ENCODE measurements at places on chromosomes 7 and 10. TPM values are rescaled to one million over a fixed set of nuclear protein-coding genes. Genes with fewer than 3 reads are reported as not detected.

Gene NOD1
- total RNA-seq = 11.9 TPM

Gene SFTPA1
- total RNA-seq = not detected

Gene METTL27
- 4.5 TPM for total RNA-seq

Gene ANXA8
- total RNA-seq = 0.16 TPM

Gene NME8
- not detected for total RNA-seq

Gene PIP
- 0.32 TPM for total RNA-seq

Gene MMD2
- not detected for total RNA-seq

Gene IDE
- total RNA-seq = 27.1 TPM

Gene IKZF1
- total RNA-seq = not detected

Gene PROSER2
- 9.1 TPM for total RNA-seq

All from cardiac atrium fibroblast (primary cell).